ENCODE measurements at places on chromosomes 5 and 9. TPM values are rescaled to one million over a fixed set of nuclear protein-coding genes. Genes with fewer than 3 reads are reported as not detected.
A peak's percentile ranks its signal among the peaks of the same experiment; 100 is the strongest.

DNA sequence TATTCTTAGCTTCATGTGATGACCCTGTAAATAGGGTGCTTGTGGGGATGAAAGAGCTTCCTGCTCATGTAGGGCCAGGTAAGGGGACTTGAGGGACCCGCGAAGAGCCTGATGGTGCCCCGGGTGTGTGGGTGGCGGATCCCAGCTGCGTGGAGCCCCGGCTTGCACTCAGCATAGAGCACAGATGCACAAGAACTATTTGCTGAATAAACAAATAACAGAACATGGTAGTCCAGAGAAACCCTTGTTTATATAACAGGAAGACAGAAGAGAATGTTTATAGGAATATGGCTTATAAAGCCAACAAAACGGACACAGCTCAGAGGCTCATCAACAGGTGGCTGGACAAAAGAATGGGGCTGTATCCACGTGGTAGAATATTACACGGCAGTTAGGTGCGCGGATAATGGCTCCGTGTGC, 106.9 kb upstream of the COL5A1 start:
- no peak for DNase-seq

DNA sequence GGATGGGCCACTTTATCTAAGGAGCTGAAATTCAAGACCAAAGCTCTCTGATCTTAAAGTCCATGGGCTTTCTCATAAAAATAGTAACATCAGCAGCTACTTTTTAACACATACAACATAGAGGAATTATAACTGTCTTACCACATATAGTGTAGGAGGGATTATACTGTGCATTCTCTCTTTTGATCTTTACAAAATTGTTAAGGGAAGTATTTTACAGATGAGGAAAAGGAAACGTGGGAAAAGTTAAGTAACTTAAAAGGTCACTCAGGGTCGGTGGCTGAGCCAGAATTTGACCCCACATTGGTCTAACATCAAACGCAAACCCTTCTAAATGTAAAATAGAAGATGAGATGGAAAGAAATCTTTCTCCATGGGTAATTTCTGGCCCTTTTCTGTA, 38.4 kb downstream of the ZNF608 start:
- no peak for DNase-seq

The GABBR2 gene
- 9.7 TPM for total RNA-seq

DNA sequence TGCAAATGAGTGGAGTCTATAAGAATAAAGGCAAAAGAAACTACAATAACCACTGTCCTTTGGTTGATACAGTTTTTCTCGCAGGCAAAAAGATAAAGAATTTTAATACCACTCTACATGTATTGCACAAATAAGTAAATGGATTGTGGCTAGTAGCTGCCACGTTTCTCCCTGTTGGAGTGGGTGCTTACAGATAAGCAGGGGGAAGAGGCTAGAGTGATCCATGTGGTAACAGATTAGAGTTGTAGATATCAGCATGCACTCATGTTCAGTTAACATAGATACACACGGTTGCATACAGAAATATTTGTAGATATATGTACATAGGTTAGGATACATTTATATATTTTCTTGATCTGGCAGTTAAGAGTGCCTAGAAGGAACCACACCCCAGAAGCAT, 179.5 kb downstream of the ARHGEF28 start:
- no peak for DNase-seq

The ERCC8 gene
- total RNA-seq: 30.4 TPM

DNA sequence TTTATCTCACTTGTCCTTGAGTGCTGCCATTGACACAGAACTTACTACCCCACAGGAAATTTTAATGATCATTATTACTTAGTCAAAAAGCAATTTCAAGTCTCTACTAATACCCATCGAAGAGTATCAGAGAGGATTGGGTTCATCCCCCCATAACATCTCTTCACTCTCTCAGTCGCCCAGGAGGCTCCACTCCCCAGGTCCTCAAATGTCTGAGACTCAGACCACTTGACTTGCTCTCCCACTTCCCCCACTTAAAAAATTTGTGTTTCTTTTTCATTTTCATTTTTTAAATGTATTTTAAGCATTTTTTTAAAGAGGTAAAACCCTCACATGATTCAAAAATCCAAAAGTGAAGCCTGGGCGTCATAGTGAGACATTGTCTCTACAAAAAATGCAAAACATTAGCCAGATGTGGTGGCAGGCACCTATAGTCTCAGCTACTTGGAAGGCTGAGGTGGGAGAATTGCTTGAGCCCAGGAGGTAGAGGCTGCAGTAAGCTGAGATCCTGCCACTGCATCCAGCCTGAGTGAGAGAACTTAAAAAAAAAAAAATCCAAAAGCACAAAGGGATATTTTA, 56.8 kb upstream of the TRAF1 start:
- DNase-seq: no peak

GRCh38 chr5:169893010-169893409, 87.3 kb downstream of the INSYN2B start:
- no peak for DNase-seq

DNA sequence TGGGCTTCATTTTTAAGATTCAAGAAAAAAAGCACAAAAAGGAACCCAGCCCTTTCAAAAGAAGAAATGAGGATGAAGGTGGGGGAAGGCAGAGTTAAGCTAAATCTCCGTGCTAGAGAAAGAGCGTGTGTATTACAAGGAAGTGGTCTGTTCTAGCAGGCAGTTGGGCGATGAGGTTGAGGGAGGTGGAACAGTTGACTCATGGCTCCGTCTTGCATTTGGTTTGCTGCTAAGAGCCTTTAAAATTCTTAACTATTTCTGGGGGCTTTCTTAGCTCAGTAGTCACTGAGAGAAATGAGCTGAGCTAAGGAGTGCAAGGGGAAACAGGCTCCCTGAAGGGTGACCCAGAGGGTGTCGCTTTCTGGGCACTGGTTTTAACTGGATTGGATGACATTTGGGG, 117.4 kb downstream of the GCNT1 start:
- peak; percentile 83 for DNase-seq

DNA sequence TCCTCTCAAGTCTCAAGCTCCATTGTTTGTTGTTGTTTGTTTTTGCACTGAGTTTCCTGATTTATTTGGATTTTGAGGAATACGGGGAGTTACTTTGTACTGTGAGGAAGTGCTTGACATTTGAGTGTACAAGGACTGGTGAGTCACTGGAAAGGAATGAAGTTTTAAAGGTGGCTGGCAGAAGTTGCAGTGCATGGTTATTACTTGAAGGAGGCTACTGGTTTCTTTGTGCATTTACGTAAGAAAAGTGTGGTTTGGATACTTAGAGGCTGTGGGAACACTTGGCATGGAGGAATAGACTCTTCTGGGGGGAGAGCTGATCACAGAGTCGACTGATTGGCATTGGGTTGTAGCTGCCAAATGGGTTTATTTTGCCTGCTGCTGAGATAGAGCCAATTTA, 919.0 kb downstream of the TAF11L14 start:
- peak; percentile 69 for DNase-seq

The PCDHB12 gene
- 1.6 TPM for total RNA-seq

The IL4 gene
- not detected for total RNA-seq

- DNase-seq: no peak
These were observed 163.5 kb downstream of the NR3C1 start for GRCh38 chr5:143239882-143240518.

- no peak for DNase-seq
These were observed 16.4 kb downstream of the FCN2 start for GRCh38 chr9:134896834-134897583.

DNA sequence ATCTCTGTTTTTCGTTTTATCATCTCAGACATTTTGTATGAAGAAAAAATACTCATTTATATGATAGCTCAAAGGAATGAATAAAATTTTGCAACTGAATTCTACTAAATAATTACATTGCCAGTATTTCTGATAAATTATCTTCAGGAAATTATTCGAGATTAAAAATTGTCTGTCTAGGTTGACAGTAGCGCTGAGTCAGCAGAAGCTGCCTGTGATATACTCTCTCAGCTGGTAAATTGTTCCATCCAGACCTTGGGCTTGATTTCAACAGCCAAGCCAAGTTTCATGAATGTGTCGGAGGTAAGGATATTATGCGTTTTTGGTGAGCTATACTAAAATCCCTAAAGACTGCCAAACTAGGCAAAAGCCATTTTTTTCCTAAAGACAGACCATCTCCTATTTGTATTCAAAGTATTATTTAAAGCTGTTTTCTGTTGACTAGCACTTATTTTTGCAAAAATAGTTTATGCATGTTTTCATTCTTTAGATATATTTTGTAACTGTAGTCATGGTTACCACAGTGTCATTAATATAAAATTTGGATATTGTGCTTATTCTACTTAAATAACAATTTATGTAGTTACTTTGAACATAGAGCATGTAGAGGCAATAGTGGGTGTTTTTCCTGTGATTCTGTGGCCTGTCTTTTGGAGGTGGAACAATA, 17.4 kb downstream of the LECT2 start:
- no peak for DNase-seq

The INSL6 gene
- total RNA-seq: not detected

The FNBP1 gene
- 12.1 TPM for total RNA-seq

GRCh38 chr9:130895481-130896232, 955 bp downstream of the QRFP start:
- DNase-seq: no peak

DNA sequence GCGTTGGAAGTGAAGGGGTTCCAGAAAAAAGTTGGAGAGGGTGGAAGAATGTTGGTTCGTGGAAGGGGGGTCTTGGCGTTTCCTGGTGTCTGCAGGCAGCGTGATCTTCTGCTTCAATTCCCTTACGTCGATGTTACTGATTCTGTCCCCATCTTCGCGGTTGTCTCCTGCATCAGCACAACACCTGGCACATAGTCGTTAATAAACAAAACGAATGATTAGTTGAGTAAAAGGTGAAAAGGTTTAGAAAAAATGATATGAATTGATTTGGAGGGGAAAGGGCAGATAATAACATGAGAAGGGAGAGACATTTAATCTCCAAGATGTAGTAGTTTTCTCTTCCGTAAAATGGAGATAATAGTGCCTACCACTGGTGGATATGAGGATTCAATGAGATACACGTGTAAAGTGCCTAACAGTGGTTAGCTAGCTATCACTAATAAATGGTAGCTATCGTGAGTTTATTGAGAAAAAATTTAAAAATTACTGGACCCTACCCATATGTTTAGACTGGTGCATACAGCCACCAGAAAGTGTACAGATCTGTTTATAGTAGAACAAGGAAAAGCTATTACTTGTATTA, 556 bp downstream of the MTREX start:
- no peak for DNase-seq

GRCh38 chr5:150764530-150764929, 5.7 kb upstream of the DCTN4 start:
- no peak for DNase-seq

The TEX48 gene
- not detected for total RNA-seq

The FAM221B gene
- not detected for total RNA-seq

GRCh38 chr5:31626156-31626555, 12.8 kb upstream of the PDZD2 start:
- no peak for DNase-seq

The FOXD4L5 gene
- 0.04 TPM for total RNA-seq

GRCh38 chr9:116842658-116843057, 155.6 kb downstream of the TRIM32 start:
- no peak for DNase-seq

- no peak for DNase-seq
These were observed 59.4 kb upstream of the NFIB start for GRCh38 chr9:14373336-14373666.

The BTNL3 gene
- not detected for total RNA-seq

DNA sequence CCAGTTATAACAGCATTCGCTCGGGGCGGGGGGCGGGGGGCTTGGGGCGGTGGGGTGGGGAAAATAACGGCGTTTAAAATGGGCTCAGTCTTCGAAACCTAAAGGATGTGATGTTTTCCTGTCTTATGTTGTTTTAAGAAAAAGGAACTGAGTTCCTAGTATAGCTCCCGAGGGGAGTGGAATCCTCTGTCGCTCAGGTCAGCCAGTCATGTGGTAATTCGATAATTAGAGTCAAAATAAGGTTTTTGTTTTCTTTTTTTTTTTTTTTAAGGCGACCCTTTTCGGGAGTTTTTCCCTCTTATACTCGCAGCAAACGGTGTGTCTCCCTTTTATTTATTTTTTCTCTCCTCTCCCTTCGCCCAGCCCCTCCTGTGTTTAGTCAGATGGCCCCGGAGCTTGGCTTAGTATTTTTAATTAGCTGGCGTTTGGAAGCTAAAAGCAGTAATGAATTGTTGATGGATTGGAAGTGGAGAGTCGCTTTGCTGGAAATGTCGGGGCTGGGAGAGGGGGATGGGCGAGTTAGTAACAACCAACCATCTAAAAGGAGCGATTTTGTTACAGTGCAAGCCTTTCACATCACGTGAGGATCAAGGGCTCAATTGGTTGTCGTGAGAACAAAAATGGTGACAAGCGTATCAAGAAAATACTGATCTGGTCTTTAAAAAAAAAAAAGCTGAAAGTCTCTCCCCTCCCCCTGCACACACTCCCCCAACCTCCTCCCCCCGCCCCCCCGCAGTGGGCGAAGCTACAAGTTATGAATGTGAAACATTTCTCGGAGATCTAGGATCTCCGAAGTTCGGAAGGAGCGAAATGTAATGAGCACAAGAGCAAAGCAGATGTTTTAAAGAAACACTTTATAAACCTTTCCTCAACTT, 714 bp upstream of the ZNF608 start:
- DNase-seq: peak; percentile 90

DNA sequence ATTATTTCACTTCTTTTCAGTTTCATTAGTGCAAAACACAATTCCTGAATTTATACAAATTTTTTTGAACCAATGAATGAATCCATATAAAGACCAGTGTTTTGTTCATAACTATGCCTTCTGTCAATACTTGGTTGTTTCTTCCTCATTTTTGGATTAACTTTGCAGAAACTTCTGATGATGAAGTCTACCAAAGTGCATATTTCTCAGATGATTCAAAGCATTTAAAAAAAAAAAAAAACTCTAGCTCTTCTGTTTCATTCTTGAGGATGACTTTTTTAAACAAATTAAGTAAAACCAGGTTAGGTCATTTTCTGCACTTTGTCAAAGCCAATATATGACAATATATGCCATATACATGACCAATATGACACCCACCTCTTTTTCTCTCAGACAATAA, 92.6 kb downstream of the CHSY3 start:
- DNase-seq: no peak

- DNase-seq: no peak
These were observed 190.3 kb downstream of the TLE1 start for GRCh38 chr9:81499021-81499454.

DNA sequence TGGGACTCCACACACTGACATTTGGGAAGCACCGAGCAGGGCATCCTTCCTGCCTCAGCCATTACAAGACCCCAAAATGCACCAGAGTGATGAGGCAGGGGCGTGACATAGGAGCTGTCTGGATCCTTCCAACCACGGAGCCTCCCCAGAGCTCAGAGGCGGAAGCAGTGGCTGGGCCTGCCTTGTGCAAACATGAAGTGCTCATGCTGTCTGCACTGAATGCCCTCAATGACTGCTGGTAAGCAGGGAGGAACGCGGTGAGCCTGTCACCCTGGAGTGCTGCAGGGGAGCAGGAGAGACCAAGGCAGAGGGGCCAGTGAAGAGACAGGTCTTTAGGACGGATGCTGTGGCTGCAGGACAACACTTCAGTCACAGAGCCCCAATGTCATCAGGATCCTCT, 60.2 kb upstream of the HRH2 start:
- DNase-seq: no peak

The SH3GL2 gene
- 3.5 TPM for total RNA-seq

GRCh38 chr9:128882677-128883603, 1.0 kb downstream of the LRRC8A start:
- DNase-seq: no peak

The SNCAIP gene
- total RNA-seq: 3.0 TPM

The PDE6A gene
- not detected for total RNA-seq

The GPX8 gene
- 42.5 TPM for total RNA-seq

The SLC34A3 gene
- total RNA-seq: not detected
